Activated T-helper 17 cell treated with anti-CD3 and anti-CD28 coated beads, Interleukin-2, amount 50 U/mL, for 72 hours (primary cell): ENCODE measurements at places on chromosomes 5 and 9.

GRCh38 chr9:79598562-79599345 is 27.0 kb downstream of the TLE4 start:
- no peak for ATAC-seq

DNA sequence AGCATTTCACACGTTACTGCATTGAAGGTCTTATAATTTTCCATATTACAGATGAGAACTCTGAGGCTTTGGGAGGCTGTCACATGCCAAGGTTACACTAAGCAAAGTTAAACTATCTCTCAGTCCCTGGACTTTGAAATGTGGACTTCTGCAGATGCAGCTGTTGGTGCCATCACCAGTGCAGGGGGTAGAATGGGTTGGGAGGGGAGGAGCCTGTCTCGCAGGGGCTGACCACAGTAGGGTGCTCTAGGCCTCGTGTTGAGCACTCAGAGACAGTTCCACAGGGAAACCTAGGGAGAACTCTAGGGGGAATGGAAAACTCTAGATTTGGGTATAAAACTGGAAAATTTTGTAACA is 220.9 kb downstream of the MAPKAP1 start:
- ATAC-seq, result no peak

DNA sequence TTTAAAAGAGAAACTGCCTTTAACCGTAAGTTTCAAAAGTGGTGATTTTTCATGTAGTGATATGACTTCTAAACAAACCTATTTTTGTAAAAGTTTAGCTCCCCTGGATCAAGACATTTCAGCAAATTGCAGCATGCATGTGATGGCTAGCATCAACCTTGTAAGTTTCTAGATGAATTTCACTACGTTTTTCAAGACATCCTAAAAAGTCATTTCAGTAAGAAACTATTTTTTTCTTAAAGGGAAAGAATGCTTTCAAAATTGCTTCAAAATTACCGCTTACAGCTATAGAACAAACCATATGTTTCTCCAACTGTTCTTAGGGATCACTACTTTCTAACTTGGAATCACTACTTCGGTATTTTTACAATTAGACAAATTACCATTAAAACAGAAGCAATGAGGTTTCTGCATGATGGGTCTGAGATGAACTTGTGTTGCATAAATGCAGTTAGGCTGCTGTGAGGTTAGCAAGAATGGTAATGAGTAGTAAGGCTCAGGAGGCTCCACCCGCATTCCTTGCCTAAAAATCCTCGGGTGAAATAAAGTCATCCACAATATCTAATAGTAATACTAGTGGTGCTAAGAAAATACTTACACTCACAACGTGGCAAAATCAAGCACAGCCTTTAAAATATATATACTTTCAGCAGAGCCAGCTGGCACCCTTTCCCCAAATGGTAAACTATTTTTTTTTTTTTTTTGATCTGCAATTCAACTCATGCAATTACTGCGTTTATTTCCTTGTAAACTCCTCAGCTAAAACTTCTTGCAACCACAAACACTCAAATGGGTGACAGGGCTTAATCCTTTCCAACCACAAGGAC is 53.8 kb downstream of the CDC14B start:
- ATAC-seq, result peak; percentile 25

GRCh38 chr5:178155065-178155464 is 1.4 kb upstream of the NHP2 start:
- ATAC-seq, result no peak

DNA sequence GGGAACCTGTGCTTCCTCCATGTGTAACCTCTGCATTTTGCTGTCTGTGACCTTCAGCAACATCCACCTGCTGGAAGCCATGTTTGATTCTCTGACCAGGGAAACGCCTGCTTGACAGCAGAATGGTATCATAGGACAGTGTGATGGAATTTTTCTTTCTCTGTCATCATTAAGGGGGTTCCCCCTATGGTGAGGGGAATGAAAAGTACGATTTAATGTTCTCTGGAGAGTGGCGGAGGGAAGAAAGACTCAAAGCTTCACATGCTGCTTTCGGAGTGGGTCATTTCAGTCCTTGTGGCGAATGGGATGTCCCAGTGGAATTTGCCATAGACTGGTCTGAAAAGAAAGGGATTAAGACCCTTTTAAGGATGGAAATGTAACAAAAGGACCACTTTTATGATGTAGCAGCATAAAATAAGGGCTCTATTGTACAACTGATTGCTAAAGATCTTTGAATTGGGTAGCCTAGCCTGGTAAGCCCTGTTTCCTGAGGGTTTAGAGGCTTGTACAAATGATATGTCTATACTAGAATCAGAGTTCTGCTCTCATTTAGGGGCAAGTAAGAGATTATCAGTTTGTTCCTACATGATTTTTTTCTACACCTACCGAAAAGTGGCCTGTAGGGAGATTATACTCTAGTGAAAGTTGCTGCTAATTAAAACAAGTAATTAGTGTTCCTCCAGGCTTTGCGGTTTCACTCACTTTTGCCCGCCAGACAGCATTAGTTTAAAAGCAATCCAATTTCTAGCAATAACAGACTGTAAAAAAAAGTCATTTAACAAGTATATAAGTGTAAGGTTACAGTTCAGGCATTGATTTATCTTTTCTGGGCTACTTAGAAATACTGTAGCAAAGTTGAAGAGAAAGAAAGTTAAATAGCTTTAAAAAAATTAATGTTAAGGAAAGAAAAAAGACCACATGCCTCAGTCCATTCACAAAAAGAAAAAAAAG is 904.5 kb downstream of the NR2F1-AS1 start:
- ATAC-seq, result no peak
